ENCODE measurements at places on chromosomes 3 and 15.

DNA sequence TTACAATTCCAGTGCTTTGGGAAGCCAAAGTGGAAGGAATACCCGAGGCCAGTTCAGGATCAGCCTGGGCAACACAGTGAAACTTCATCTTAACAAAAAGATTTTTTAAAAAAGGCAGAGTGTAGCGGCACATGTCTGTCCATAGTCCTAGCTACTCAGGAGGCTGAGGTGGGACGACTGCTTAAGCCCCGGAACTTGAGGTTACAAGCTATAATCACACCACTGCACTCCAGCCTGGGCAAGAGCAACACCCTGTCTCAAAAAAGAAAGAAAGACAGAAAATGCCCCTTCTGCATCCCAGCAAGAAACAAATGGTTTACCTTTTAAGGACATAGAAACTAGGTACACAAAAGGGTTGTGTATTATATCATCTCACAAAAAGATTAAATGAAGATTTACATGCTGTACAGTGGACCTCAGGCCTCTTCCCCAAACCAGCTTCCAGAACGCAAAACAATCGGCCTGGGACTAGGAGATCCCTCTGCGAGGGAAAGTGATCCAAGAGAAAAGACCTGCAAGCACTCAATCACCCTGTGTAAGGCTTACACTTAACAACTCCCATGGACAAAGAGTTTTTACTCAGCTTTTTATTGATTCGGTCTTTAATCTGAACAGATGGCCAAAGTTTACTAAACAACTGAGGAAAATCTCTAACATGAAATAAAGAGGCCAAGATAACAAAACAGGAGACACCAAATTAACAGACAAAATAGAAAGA is 21.2 kb downstream of the TFDP2 start:
- no peak for DNase-seq

DNA sequence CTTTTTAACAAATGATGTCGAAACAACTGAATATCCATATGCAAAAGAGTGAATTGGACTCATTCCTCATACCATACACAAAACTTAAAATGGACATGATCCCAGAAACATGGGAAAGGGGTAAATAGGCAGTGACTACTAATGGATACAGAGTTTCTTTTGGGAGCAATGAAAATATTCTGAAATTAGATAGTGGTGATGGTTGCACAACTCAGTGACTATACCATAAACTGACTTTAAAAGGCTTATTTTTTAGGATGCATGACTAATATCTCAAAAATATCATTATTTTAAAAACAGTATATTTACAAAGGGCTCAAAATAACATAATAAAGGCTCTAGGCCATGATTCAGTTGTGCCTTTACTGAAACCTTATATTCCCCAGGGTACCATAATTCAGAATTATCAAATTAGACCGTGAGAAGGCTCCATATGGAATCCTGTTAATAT is 16.3 kb upstream of the ATP13A3 start:
- DNase-seq = no peak

DNA sequence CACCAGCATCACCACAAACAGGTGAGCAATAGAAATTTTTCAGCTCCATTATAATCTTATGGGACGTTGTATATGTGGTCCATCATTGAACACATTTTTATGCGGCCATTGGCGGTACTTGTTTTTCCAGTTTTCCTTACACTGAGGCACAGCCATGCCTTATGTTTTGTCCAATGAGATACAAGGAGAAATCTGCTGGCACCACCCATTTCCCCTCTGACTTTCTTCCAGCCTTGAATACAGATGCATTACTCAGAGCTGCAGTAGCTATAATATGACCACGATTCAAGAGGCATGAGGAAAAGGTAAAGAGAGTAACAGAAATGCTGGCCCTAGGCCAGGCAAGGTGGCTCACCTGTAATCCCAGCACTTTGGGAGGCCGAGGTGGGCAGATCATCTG is 9.0 kb upstream of the PIK3R4 start:
- DNase-seq = no peak

DNA sequence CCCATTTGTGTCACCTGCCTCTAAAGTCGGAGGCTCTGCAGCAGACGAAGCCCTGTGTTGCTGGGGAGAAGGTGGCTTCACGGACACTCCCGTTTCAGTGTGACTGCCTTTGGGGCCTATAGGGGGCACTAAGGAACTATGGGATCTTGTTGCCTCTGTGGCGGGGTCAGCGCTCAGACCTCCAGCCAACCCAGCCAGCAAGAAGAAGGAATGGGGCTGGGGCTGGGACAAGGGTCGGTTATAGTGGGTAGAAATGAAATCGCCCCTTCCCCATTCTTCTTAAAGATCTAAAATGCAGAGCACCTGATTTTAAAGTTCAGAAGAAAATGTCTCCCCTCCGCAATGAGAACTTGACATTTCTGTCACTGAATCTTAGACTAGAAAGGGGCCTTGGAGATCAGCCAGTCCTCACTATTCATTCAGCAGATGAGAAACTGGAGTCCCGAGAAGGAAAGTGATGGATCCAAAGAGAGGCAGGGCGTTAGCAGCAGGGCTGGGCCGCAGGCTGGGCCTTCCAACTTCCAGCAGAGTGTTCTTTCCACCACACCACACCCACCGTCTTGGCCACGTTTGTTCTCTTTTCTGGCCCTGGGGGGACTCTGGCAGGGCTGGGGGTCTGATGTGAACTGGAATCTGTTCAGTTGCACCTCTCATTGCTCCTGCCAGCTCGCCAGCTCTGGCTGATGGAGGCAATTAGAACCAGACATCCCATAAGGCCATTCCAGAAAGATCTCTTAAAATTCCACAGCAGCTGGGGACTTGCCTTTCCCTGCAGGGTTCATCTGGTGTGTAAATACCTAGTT is 195.4 kb downstream of the OPA1 start:
- DNase-seq = no peak

- no peak for DNase-seq
These were observed 285.1 kb upstream of the PROK2 start for GRCh38 chr3:72070005-72070404.

DNA sequence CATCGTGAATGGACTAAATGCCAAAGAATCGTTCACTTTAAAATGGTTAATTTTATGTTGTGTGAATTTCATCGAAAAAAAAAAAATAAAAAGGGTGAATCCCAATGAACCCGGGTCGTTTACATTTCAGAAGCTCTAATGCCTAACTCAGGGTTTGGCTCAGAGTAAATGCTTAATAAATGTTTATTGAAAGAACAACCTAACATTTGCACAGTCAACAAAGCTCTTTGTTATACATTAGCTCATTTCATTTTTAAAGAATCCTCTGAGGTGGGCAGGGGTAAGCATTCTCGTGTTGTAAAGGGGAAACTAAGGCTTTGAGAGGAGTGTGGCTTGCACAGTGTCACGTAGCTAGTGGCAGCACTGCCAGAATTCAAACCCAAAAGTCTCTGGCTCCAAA is 109.5 kb downstream of the RPLP1 start:
- DNase-seq = no peak

GRCh38 chr3:64234571-64234970 is 9.3 kb upstream of the PRICKLE2 start:
- DNase-seq = no peak

GRCh38 chr3:10317961-10318350 is 3.0 kb downstream of the SEC13 start:
- no peak for DNase-seq

DNA sequence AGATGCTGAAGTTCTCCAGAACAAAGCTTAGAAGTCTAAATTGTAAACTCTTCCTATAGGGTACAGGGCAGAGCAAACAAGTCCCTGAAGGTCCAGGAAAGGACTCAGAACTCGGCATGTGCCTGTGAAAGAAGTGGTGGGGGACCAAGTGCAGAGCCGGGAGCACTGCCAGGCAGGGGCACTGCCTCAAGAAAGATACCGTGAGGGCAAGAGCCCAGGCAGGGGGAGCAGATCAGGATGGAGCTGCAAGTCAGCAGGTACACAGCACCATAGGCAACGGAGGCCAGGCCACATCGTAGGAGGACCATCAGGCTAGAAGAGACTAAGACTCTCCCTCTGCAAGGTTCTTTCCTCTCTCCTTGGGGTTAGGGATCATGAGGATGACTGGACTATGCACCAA is 191.6 kb downstream of the OSBPL10 start:
- no peak for DNase-seq

DNA sequence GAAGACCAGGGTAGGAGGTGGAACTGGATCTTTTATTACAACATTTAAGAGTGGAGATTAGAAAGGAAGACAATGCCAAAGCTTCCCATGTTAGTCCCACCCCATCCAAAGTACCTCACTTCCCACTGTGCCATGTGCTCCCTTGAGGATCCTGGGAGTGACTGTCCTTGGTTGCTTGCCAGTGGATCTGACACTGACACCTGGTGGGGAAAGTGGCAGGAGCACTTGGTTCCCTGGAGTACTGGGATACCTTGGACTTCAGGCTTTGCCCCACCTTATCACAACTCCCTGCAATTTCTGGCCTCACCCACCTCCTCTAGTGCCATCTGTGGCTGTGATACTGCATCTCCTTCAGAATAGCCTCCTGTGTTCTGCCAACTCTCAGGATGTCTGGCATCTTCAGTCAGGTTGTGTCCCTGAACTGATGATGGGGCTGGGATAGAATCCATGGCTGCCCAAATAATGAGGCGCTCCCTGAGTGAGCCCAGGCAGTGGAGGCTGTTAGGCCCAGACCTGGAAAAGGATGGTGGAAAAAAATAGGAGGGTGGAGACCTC is 1.3 kb downstream of the ELL3 start:
- DNase-seq = no peak

DNA sequence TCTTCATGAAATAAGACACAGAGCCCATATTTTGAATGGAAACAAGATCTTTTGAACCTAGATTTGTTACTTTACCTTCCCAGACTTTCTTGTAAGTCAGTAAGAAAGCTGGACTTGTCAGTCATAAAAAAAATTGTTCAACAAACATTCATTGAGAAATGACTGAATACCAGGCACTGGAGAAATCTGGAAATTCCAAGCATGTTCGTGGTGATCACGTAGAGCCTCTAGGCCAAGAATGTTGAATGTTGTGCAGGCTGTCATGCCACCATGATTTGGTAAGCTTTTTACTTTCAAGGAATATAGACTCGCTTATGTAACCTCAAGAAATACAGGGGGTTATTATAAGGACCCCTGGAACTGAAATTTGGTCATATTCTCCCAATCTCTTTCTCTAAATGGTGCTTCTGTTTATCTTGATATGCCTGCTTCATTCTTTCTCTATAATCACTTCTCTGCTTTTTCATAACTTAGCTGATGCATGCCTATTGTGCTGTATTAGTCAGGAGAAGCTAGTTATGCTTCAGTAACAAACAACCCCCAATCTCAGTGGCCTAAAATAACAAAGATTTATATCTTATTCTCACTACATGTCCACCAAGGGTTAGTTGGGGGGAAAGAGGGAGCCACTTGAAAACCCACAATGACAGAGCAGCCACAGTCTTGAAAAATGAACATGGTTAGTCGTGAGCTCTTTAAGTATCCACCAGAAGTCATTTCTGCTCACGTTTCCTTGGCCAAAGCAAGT is 3.4 kb upstream of the TPM1 start:
- no peak for DNase-seq

- peak; percentile 14 for DNase-seq
These were observed 54.8 kb downstream of the UBP1 start for GRCh38 chr3:33385423-33385822.

GRCh38 chr3:25173606-25174005 is 254.5 kb upstream of the RARB start:
- no peak for DNase-seq

DNA sequence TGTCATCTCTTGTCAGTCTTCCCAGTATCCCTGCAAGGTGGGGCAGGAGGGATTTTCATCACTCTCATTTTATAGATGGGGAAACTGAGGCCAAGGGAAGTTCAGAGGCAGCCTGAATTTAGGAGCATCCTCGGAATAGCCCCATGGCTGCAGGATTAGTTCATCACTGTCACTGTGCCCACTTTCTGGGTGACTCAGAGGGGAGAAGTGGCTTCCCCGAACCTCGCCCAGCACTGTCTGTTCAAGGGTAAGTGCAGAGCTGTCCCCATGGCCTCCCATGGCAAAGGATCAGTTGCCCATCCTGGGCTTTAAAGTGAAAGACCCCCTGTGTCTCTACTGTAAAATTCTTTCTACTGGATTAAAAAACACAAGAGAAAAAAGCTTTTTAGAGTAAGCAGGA is 60.0 kb upstream of the SEC13 start:
- no peak for DNase-seq

DNA sequence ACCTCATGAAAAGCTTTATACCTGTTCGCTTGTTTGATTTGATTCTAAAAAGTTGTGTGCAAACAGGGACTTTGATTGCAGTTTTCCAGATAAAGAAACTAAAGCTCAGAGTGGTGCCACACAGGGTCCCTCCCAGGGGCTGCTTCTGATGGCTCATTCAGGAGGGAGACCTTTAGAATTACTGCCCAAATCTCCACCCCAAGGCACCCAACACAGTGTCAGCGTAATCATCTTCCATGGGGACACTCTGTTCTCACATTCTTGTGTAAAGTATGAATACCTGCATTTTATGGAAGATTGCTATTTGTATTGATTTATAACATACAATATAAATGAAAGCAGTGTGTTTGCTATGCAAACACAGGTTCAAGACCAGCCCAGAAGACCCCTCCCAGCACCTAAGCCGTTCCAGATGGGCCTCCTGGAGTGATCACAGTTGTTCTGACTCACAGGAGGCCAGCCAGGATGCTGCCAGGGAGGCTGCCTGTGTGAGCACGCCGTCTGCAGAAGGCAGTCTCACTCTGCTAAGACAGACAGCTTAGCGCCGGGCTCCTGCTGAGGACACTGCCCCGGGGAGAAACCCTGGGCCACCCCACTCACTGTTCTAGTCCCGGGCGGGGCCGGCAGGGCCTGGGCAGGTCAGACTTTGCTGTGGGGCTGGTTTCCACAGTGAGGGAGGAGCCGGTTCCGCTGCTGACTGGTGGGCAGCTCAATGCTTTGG is 185.6 kb downstream of the FAM43A start:
- DNase-seq = no peak

GRCh38 chr3:81620849-81621248 is 140.6 kb downstream of the GBE1 start:
- no peak for DNase-seq

DNA sequence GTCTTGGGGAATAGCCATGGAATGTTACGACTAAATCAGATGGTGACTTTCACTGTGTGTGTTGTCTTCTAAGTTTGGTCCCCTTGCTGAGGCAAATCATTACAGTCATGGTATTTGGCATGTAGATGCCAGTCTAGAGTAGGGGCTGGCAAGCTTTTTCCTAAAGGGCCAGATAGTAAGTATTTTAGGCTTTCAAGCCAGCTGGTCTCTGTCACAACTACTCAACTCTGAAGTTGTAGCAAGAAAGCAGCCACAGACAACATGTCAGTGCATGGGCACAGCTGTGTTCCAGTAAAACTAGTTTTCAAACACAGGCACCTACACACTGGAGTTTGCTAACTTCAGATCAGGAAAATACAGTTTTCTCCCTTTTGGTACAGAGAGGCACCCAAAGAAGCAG is 39.3 kb downstream of the CCR3 start:
- no peak for DNase-seq

All from CD8-positive, alpha-beta T cell (primary cell).